Aorta (tissue), 5 donors: ENCODE measurements at places on chromosomes 6 and 20.

GRCh38 chr6:39493174-39493573, 170.7 kb upstream of the KCNK16 start:
- no peak for DNase-seq
- no peak overlapping the region for H3K4me3 ChIP-seq
- H3K4me1 ChIP-seq, result no peaks in the 10 kb centered on the region
- no peaks in the 10 kb centered on the region for H3K27me3 ChIP-seq
- H3K36me3 ChIP-seq, result no peaks in the 10 kb centered on the region

- no peak overlapping the region for H3K27ac ChIP-seq
- H3K4me3 ChIP-seq, result no peak overlapping the region
- DNase-seq, result no peak
Measured at GRCh38 chr20:19786311-19786710, 28.3 kb downstream of the RIN2 start.

GRCh38 chr6:100695445-100695844, 185.7 kb downstream of the ASCC3 start:
- H3K4me1 ChIP-seq, result no peaks in the 10 kb centered on the region
- DNase-seq, result no peak
- no peak overlapping the region for H3K27ac ChIP-seq
- no peak overlapping the region for H3K4me3 ChIP-seq
- peaks cover 2% of the 10 kb centered on the region for H3K36me3 ChIP-seq
- H3K27me3 ChIP-seq, result no peaks in the 10 kb centered on the region

GRCh38 chr20:56617489-56617888, 11.6 kb upstream of the TFAP2C start:
- no peaks in the 10 kb centered on the region for H3K27me3 ChIP-seq
- H3K4me3 ChIP-seq, result no peak overlapping the region
- no peaks in the 10 kb centered on the region for H3K4me1 ChIP-seq
- H3K36me3 ChIP-seq, result no peaks in the 10 kb centered on the region
- DNase-seq, result no peak

- H3K4me3 ChIP-seq, result no peak overlapping the region
- no peaks in the 10 kb centered on the region for H3K27me3 ChIP-seq
- DNase-seq, result no peak
- peaks cover 10% of the 10 kb centered on the region for H3K36me3 ChIP-seq
- H3K27ac ChIP-seq, result no peak overlapping the region
Measured at GRCh38 chr20:34570859-34571306, 12.4 kb downstream of the MAP1LC3A start.

GRCh38 chr20:34415079-34415478, 52.0 kb downstream of the ITCH start:
- H3K27ac ChIP-seq, result no peak overlapping the region
- DNase-seq, result no peak
- no peak overlapping the region for H3K4me3 ChIP-seq
- no peaks in the 10 kb centered on the region for H3K4me1 ChIP-seq
- no peaks in the 10 kb centered on the region for H3K27me3 ChIP-seq

DNA sequence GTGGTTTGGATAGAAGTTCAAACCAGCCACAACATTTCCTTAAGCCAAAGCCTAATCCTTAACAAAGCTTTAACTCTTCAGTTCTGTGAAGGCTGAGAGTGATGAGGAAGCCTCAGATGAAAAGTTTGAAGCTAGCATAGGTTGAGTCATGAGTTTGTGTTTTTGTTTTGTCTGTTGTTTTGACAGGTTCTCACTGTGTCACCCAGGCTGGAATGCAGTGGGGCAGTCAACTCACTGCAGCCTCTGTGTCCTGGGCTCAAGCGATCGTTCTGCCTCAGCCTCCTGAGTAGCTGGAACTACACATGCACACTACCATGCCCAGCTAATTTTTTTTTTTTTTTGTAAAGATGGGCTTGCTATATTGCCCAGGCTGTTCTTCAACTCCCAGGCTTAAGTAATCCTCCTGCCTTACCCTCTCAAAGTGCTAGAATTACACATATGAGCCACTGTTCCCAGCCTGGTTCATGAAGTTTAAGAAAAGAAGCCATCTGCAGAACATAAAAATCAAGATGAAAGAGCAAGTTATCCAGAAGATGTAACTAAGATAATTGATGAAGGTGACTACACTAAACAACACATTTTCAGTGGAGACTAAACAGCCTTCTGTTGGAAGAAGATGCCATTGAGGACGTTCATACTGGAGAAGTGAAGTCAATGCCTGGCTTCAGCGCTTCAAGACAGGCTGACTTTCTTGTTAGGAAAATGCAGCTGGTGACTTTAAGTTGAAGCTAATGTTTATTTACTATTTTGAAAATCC, 96.2 kb downstream of the SMAP1 start:
- no peaks in the 10 kb centered on the region for H3K36me3 ChIP-seq
- no peak for DNase-seq
- no peaks in the 10 kb centered on the region for H3K27me3 ChIP-seq
- no peak overlapping the region for H3K27ac ChIP-seq
- H3K4me1 ChIP-seq, result peaks cover under 1% of the 10 kb centered on the region

DNA sequence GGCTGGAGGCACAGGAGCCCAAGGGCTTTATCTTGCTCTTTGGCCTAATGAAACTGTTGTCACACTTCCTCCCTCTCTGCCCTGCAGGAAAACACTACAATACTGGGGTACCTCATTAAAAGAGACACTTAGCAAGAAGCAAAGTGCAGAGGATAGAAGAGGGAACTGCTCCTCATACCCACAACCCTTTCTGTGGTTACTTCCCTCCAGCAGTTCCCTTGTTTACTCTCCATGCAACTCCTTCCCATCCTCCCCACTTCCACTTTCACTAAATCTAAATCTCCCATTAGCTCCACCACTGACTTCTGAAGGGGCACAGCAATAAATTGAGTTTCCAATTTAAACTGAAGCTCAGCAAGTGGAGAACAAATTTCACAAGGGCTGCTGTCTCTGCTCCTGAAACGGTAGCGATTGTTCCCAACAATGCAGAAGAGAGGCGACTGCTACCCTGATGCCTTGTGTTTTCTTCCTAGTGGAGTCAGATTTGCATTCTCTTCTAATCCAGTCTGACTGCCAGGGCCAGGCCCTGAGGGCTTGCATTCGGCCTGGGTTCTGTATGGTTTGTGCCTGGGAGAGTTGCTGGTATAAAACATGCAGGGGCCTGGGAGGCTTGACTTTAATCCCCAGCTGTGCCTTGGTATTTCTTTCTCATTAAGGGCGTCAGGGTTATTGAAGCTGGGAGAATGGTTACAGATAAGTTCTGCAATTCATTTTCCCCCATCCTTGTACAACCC, 454.7 kb downstream of the TFAP2B start:
- H3K4me3 ChIP-seq, result no peak overlapping the region
- DNase-seq, result no peak
- H3K4me1 ChIP-seq, result no peaks in the 10 kb centered on the region

- no peak overlapping the region for H3K27ac ChIP-seq
- no peaks in the 10 kb centered on the region for H3K27me3 ChIP-seq
- no peaks in the 10 kb centered on the region for H3K4me1 ChIP-seq
- H3K4me3 ChIP-seq, result no peak overlapping the region
- H3K36me3 ChIP-seq, result no peaks in the 10 kb centered on the region
Measured at GRCh38 chr6:133704371-133704770, 184.5 kb upstream of the TCF21 start.

DNA sequence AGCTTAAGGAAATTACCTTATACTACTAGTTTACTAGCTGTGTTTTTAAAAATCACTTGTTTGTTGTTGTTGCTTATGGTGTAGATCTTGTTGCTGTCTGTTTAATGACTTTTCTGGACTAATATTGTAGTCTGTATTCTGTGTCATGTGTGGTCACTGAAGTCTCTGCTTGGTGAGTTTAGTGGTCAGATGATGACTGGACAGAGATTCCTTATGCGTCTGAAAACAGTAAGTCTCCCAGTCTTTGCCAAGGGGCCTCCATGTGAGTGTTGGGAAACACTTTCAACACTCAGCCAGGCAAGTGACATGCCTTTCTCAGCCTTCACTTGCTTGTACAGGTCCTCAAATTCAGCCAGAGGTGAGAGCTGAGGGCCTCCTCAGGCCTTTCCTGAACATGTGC, 256.9 kb upstream of the RNF24 start:
- no peak for DNase-seq
- no peak overlapping the region for H3K4me3 ChIP-seq
- no peaks in the 10 kb centered on the region for H3K4me1 ChIP-seq

- H3K4me3 ChIP-seq, result no peak overlapping the region
- H3K36me3 ChIP-seq, result no peaks in the 10 kb centered on the region
- no peak for DNase-seq
Measured at GRCh38 chr20:19783966-19784401, 25.9 kb downstream of the RIN2 start.

- H3K27me3 ChIP-seq, result no peaks in the 10 kb centered on the region
- no peaks in the 10 kb centered on the region for H3K36me3 ChIP-seq
Measured at GRCh38 chr6:45432977-45433376, 55.2 kb upstream of the SUPT3H start.

DNA sequence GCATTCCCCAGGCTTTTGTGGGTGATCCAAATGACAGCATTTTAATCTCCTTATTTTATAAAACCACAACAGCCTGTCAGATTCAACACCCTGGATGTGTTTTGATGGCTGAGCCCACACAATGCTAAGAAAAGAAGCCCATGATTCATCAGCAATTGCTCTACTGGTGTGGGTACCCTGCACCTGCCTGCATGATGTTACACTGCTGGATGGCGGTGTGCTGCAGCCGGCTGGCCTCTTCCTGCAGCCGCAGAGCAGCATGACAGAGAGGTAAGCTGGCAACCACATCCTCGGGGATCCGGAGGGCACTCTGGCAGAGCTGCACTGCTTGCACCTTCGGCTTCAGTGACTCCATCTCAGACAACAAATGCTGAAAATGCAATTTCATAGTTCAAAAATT, 327.5 kb downstream of the SYNE1 start:
- H3K27me3 ChIP-seq, result no peaks in the 10 kb centered on the region
- H3K27ac ChIP-seq, result no peak overlapping the region
- H3K4me3 ChIP-seq, result no peak overlapping the region

DNA sequence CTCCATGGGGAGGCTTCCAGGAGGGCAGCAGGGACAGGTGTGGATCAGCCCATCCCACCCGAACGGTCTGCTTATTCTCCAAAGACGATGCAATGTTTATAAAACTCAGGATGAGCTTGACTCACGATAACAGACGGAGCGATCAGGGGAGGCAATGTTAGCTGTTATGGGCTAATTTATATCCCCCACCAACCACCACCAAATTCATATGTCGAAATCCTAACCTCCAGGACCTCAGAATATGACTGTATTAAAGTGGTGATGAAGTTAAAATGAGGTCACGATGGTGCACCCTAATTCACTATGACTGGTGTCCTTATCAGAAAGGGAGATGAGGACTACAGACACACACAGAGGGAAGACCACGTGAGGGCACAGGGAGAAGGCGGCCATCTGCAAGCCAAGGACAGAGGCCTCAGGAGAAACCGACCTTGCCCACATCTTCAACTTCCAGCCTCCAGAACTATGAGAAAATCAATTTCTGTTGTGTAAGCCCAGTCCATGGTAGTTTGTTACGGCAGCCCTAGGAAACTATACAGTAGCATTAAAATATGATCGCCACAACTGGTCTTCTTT, 7.0 kb downstream of the ADTRP start:
- no peaks in the 10 kb centered on the region for H3K27me3 ChIP-seq
- no peaks in the 10 kb centered on the region for H3K36me3 ChIP-seq
- no peaks in the 10 kb centered on the region for H3K4me1 ChIP-seq
- no peak overlapping the region for H3K27ac ChIP-seq
- DNase-seq, result no peak

DNA sequence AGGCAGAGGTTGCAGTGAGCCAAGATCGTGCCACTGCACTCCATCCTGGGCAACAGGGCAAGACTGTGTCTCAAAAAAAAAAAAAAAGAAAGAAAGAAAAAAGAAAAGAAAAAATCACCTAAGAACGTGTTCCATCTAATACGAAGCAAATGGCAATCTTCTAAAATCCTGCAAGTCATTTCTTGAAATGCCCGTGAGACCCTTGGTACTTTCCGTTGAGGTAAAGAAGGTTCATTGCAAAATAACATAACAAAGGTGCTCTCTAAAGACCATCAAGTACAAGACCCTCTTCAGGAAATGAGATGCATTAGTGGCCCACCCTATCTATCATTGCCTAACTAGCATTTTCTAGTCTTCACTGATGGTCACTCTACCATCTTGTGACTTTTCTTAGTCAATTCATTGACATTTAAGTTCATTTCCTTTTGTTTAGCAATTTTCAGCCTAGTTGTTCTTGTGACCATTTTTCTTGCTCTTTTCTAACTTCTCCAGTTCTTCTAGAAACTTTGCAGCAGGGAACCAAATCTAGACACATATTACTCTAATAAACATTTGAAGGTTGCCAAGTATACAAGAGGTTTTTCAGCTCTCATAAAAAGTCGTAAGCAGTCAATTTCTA, 14.0 kb downstream of the MBOAT1 start:
- H3K27me3 ChIP-seq, result no peaks in the 10 kb centered on the region
- H3K27ac ChIP-seq, result no peak overlapping the region
- H3K4me3 ChIP-seq, result no peak overlapping the region
- H3K36me3 ChIP-seq, result no peaks in the 10 kb centered on the region
- no peak for DNase-seq
- H3K4me1 ChIP-seq, result no peaks in the 10 kb centered on the region

DNA sequence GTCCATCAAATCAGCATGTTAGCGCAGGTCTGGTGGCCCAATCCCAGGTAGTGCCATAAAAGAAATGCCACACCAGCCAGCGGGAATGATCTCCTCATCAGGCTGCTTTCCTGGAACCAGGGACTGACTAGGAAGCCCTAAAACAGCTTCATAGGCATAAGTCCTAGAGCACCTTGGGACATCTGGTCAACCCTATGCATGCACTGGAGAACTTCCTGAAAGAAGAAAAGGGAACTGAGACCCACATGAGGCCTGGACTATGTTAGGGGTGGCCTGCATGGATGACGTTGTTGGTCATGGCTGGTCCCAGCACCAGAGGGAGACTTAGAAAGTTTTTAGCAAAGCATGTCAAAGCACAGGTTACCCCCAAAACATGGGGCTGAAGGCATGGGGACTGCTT, 7.6 kb upstream of the KCNK16 start:
- no peak for DNase-seq
- no peak overlapping the region for H3K27ac ChIP-seq
- H3K4me3 ChIP-seq, result no peak overlapping the region
- H3K4me1 ChIP-seq, result no peaks in the 10 kb centered on the region
- no peaks in the 10 kb centered on the region for H3K27me3 ChIP-seq

DNA sequence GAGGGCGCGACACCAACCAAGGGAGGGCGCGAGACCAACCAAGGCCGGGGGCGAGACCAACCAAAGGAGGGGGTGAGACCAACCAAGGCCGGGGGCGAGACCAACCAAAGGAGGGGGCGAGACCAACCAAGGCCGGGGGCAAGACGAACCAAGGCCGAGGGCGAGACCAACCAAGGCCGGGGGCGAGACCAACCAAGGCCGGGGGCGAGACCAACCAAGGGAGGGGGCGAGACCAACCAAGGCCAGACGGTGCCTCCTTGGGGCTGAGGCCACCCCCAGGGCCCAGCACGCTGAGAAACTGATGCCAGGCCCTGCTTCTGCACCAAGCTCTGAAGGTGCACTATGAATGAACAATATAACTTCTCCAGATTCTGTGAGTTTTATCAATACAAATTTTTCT, 87.2 kb downstream of the TAF4 start:
- no peaks in the 10 kb centered on the region for H3K4me1 ChIP-seq
- no peaks in the 10 kb centered on the region for H3K36me3 ChIP-seq
- no peak for DNase-seq
- H3K27me3 ChIP-seq, result no peaks in the 10 kb centered on the region
